Vagina (tissue), 2 donors: ENCODE measurements at places on chromosomes 7 and 10. TPM values are rescaled to one million over a fixed set of nuclear protein-coding genes. Genes with fewer than 3 reads are reported as not detected.

DNA sequence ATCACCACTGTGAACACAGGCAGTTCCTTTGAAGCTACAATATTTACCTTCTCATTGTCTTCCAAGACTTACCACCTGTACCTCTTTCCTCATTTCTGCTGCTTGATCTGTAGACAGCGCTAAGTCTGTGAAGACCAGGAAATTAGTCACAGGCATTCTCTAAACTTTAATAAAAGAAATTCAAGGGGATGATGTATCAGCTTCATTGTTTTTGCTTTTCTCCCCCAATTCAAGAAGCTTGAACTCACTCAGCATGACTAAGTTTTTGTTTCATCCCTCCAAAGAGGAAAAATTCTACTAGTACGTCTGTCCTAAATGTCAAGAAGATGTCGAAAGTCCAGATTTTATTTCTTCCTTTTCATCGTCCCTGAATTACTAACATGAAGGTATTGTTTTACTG is 75.3 kb upstream of the PPP1R9A start:
- no peak for DNase-seq

DNA sequence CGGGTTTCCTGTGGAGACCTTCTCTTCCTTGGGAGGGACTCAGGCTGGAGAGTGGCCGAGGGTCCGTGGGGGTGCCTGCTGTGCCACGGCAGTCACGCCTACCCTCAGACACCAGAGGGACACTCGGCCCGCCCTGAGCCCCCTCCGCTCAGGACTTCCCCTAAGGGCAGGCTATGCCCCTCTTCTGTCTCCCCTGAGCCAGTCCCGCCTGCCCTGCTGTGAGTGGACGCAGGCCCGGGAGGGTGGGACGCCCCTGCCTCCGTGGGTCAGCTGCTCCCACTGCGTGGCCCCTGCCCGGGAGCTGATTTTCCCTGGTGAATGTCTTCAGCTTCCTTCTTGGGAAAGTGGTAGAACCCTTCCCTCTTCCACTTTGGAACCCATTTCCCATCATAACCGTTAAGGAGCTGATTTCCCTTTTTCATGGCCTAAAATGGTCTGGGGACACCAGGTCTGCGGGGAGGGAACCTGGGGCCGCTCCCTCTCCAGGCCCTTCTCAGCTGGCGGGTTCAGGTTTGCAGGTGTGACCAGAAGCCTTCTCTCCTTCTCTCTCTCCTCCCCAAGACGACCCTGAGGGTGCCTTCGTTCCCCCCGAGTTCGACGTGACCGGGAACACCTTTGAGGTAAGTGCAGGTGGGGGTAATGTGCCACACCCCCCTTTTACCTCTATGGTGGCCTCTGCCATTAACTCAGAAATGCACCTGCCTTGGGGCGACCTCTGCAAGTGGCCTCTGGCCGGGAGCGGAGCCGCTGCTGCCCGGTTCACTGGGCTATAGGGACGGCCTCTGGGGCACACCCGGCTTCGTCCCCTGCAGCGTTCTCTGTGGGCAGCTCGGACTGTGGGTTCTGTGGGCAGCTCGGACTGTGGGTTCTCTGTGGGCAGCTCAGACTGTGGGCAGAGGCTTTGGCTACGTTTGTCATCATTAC is 7.9 kb downstream of the KNDC1 start:
- DNase-seq, result no peak

GRCh38 chr10:68781613-68782574 is 45.4 kb upstream of the STOX1 start:
- DNase-seq, result no peak

DNA sequence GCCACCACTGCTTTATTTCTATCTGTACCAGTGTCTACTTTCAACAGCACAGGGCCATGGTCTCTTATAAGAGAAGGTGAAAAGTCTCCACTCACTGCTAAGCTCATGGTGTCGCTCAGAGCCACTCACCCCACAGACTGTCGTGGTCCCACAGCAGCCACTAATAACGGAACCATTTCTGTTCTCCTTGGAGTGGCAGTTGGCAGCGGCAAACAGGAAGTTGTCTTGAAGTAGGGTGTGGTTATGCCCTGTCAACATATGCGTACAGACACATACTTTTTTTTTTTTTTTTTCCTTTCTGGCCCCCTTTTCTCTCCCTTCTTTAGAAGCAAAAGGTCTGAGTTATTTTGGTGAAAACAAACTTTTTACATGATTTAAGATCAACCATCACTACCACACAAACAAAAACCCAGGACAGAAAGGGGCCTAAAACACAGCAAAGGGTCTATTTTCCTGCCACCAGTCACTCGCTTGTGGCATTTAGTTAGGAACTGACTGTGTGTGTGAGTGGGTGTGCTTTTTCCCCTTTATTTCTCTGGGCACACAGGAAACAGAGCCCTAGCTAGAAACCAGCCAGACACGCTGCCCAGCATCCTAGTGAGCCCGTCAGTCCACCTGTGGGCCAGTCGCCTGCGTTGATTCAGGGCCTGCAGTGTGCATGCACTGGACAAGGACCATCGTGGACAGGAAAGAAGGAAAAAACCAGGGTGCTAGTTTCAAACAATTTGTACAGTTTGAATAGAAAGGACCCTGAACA is 96.7 kb upstream of the EFCAB10 start:
- no peak for DNase-seq

- no peak for DNase-seq
Measured at GRCh38 chr10:43440463-43441134, 3.7 kb downstream of the ZNF487 start.

- no peak for DNase-seq
Measured at GRCh38 chr7:144782883-144783282, 53.0 kb downstream of the TPK1 start.

GRCh38 chr7:125663961-125664360 is 734.3 kb upstream of the POT1 start:
- no peak for DNase-seq

- no peak for DNase-seq
Measured at GRCh38 chr10:103019425-103019824, 101.3 kb downstream of the CNNM2 start.

DNA sequence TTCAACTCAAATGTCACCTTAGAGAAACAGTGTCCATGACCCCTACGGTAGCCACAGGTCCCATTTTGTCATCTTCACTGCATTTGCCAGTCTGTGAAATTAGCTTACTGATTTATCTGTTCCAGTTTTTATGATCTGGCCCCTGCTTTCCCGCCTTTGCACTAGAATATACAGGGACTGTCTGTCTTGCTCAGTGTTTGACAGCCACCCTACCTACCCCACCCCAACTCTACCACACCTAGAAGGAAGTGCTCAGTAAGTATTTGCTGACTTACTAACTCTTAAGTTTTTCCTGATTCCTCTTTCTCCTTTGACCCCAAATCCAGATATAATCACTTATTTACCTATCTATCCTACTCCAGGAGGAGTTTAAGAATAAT is 49.5 kb downstream of the CREB3L2 start:
- no peak for DNase-seq

DNA sequence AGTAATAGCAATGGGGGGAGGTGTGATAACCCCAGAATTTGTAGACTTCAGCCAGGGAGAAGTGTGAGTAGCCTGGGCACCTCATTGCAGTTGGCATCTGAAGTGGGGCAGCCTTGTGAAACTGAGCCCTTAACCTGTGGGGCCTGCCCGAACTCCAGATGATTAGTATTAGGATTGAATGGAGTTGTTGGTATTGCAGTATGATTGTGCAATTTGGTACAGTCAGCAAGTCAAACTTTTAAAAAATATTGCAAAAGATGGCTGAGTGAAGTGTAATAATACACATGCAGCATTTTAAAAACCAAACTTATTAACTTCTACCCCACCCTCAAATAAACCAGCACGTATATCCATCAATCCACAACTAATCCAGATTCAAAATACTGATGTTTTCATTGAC is 9.3 kb downstream of the RBM33 start:
- DNase-seq, result no peak

DNA sequence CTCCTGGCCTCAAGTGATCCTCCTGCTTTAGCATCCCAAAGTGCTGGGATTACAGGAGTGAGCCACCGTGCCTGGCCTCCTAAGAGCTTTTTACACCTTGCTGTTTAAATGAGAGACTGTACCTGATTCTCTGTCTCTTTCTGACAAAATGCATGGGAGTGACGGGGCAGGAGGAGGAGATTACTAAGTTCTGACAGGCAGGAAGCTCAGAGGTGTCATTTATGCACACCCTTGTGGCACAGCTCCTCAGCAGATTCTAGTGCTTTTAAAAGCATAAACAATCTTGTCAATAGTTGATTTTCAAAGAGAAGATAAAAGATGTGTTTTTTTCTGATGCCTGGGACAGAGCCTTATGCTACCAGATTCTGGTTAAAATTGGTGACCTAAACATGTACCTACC is 39.7 kb upstream of the STEAP4 start:
- DNase-seq, result no peak

DNA sequence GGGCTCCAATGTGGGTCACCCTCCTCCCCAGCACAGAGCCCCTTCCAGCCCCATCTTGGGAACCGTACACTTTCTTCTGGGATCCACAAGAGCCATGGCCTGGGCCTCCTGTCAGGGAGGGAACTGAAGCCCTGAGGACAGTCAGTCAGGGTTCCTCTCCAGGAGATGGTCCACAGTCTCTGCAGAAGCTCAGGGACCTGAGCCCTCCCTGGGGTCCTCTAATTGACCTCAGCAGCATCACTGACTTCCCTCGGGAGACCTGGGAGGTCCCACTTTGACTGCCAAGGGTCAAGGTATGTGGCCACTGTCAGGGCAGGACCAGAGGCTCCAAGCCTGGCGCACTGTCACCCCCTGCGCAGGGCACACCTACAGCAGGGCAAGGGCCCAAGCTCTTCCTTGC is 32.3 kb downstream of the NOD1 start:
- DNase-seq, result no peak

GRCh38 chr7:106986450-106986977 is 58.0 kb upstream of the PRKAR2B start:
- DNase-seq, result no peak

- DNase-seq, result no peak
Measured at GRCh38 chr7:21256310-21256877, 171.5 kb upstream of the SP4 start.

DNA sequence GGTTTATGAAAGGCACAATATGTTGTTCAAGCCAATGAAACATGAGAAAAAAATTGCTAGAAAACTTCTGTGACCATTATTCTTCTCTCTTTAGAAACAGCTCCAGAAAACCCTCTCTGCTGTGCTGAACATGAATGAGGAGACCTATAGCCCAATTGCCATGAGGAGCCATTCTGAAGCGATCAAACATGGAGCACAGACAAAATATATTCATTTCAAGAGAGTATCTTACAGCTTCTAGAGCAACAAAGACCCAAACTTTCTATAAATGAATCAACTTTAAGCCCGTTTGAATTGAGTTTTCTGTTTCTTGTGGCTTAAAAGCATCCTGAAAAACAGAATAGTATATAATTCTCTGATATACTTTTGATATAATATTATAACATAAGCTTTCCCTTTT is 83.4 kb upstream of the UCN3 start:
- DNase-seq, result no peak

GRCh38 chr7:38052786-38053185 is 125.3 kb upstream of the STARD3NL start:
- DNase-seq, result no peak

DNA sequence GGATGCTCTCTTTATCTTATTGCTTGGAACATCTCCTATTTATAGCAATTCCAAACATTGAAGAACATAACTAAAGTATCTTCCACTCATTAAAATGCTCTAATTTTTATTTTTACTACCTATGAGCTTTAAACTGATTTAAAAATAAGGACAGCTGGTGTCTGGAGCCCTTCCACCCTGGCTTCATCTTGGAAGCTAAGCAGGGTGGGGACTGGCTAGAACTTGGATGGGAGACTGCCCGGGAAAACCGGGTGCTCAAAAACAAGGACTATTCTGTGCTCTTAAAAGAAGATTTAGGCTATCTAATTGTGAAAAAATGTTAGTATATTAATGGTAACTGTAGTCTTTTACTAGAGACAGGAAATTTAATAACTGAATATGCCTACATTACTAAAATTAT is 69.2 kb downstream of the ARMC3 start:
- DNase-seq, result no peak

GRCh38 chr7:26958834-26959233 is 94.4 kb upstream of the SKAP2 start:
- no peak for DNase-seq

GRCh38 chr7:42226354-42226941 is 10.6 kb downstream of the GLI3 start:
- DNase-seq, result no peak

- no peak for DNase-seq
Measured at GRCh38 chr7:112898432-112899290, 108.5 kb upstream of the TMEM168 start.

KMT2C gene
- total RNA-seq, result 62.6 TPM

SMKR1 gene
- not detected for total RNA-seq

CALCR gene
- not detected for total RNA-seq

PRF1 gene
- 20.9 TPM for total RNA-seq

NT5C2 gene
- 71.2 TPM for total RNA-seq

ZNF746 gene
- 29.0 TPM for total RNA-seq

STEAP1 gene
- total RNA-seq, result 24.3 TPM
